Right atrium auricular region (tissue), 2 donors: ENCODE measurements at places on chromosomes 16 and 17. TPM values are rescaled to one million over a fixed set of nuclear protein-coding genes. Genes with fewer than 3 reads are reported as not detected.

The DNAI2 gene
- not detected for total RNA-seq

The MPV17L gene
- total RNA-seq, result 7.2 TPM

The C16orf54 gene
- 0.52 TPM for total RNA-seq

The CCL7 gene
- not detected for total RNA-seq

The HBQ1 gene
- 2.8 TPM for total RNA-seq

The KRTAP1-1 gene
- total RNA-seq, result not detected

The HSD17B1 gene
- 0.39 TPM for total RNA-seq

The TMEM235 gene
- not detected for total RNA-seq

The CCP110 gene
- total RNA-seq, result 6.0 TPM

The SEPTIN1 gene
- 0.35 TPM for total RNA-seq

The MMP28 gene
- 14.9 TPM for total RNA-seq

The COASY gene
- total RNA-seq, result 18.1 TPM

The RAB34 gene
- total RNA-seq, result 55.8 TPM

The RDM1 gene
- total RNA-seq, result not detected

The TMEM132E gene
- 0.26 TPM for total RNA-seq

The CHST4 gene
- 0.67 TPM for total RNA-seq

The MYH8 gene
- total RNA-seq, result not detected

The PRSS8 gene
- not detected for total RNA-seq
